Effector memory CD8-positive, alpha-beta T cell (primary cell): ENCODE measurements at places on chromosomes 4 and X.

GRCh38 chrX:82666355-82666754 lies 841.7 kb upstream of the POU3F4 start:
- no peak for DNase-seq
- H3K27me3 ChIP-seq: no peaks in the 10 kb centered on the region
- no peak overlapping the region for H3K27ac ChIP-seq
- no peak overlapping the region for H3K4me3 ChIP-seq
- no peaks in the 10 kb centered on the region for H3K36me3 ChIP-seq

- no peak overlapping the region for H3K4me3 ChIP-seq
- DNase-seq: no peak
- H3K36me3 ChIP-seq: peaks cover 40% of the 10 kb centered on the region
- H3K27ac ChIP-seq: peak overlapping the region; percentile 10
- H3K4me1 ChIP-seq: peaks cover 5% of the 10 kb centered on the region
Observed at GRCh38 chr4:83473966-83474365, 10.9 kb downstream of the ABRAXAS1 start.

GRCh38 chr4:48746608-48747362 lies 33.3 kb downstream of the FRYL start:
- peaks cover 39% of the 10 kb centered on the region for H3K4me1 ChIP-seq
- no peak for DNase-seq
- H3K27me3 ChIP-seq: no peaks in the 10 kb centered on the region
- peak overlapping the region; percentile 74 for H3K27ac ChIP-seq

GRCh38 chr4:145043306-145043705 lies 54.7 kb downstream of the ANAPC10 start:
- H3K27ac ChIP-seq: no peak overlapping the region
- no peaks in the 10 kb centered on the region for H3K27me3 ChIP-seq
- H3K4me1 ChIP-seq: peaks cover 18% of the 10 kb centered on the region
- H3K4me3 ChIP-seq: no peak overlapping the region
- DNase-seq: no peak

DNA sequence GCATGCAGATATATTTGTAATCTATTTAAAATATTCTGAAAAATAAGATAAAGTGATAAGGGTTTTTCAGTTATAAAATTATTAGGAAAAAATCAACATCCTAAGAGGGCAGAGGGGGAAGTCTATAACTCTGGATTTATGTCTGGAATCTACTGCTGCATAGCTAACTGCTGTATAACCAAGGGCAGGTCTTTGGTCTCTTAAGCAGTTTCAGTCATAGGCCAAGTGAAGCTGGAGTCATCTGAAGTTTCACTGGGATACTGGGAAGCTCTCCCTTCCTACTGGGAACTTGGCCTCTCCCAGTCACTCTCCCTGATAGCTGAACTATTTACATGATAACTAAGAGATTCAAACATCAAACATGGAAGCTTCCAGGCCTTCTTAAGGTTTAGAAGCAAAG lies 1409.9 kb upstream of the PCDH7 start:
- no peaks in the 10 kb centered on the region for H3K36me3 ChIP-seq
- H3K4me1 ChIP-seq: no peaks in the 10 kb centered on the region
- H3K4me3 ChIP-seq: no peak overlapping the region
- DNase-seq: no peak

DNA sequence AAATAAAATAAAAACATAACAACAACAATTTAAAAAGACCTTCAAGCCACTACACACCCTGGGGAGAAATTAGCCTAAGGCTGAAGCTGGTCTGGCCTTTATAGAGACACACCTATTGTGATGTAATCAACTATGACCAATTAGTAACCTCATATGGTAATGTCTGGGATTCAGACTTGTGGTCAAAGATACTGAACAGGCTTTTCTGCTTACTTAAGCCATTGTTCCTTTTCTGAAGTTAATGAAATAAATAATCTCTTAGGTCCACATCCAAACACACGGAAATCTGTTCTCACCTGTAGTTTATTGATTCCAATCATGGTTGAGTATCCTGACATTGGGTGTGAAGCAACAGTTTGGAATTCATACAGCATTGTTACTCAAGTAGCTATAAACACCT lies 152.5 kb downstream of the PLS3 start:
- H3K27me3 ChIP-seq: no peaks in the 10 kb centered on the region
- no peaks in the 10 kb centered on the region for H3K36me3 ChIP-seq
- no peaks in the 10 kb centered on the region for H3K4me1 ChIP-seq
- H3K27ac ChIP-seq: no peak overlapping the region
- no peak for DNase-seq

DNA sequence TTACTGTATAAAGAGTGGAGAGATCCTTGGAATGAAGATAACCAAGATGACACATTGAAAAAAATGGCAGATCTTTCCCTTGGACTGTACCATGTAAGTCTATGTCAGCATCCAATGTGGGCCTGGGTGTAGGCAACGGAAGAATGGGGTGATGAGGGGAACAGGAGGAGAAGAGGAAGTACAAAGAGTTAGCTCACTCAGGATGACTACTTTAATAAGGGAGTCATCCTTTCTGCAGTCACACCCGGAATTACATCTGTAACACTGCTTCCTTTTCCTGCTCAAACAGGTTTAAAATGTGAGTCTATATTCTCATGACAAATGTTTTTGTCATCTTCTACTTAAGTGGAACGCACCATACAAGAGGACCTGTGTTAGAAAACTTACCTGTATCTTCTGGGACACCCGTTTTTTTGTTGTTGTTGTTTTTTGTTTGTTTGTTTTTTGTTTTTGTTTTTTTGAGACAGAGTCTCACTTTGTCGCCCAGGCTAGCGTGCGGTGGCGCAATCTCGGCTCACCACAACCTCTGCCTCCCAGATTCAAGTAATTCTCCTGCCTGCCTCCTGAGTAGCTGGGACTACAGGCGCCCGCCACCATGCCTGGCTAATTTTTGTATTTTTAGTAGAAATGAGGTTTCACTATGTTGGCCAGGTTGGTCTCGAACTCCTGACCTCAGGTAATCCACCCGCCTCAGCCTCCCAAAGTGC lies 18.0 kb downstream of the HPSE start:
- H3K27ac ChIP-seq: no peak overlapping the region
- H3K36me3 ChIP-seq: peaks cover 38% of the 10 kb centered on the region
- no peak for DNase-seq
- no peak overlapping the region for H3K4me3 ChIP-seq

GRCh38 chrX:2784026-2784425 lies 32.2 kb downstream of the XG start:
- DNase-seq: no peak
- no peak overlapping the region for H3K4me3 ChIP-seq
- H3K36me3 ChIP-seq: no peaks in the 10 kb centered on the region
- H3K4me1 ChIP-seq: no peaks in the 10 kb centered on the region
- no peak overlapping the region for H3K27ac ChIP-seq

DNA sequence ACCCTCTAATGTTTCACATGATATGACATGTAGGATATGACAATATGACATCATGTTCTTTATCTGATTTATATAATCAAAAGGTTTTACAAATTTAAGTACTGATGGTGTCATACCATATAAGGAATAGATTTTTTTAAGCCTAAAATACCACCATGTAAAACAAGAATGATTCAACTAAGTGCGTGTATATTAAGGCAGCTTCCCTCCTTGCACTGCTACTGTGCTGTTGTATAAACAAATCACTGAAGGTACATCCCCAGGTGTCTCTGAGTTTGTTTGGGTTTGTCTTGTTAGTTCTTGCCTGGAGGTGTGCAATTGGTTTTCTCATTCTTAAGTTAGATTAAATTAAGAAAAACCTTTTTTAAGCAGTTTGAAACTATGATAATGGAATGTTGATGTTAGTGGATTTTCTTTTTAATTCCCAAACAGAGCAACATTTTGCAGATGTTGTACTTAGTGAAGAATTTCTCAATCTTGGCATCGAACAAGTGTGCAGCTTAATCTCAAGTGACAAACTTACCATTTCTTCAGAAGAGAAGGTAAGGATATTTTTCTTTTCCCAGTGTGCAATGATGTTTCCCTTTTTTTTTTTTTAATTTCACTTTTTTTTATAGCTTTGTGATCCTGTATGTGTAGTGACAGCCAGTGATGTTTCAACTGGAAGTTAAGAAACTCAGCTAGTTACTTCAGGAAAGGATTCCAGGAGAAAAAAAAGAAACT lies 33.4 kb upstream of the MSMO1 start:
- DNase-seq: no peak
- H3K36me3 ChIP-seq: peaks cover 8% of the 10 kb centered on the region
- no peaks in the 10 kb centered on the region for H3K27me3 ChIP-seq
- no peak overlapping the region for H3K4me3 ChIP-seq
- peaks cover 9% of the 10 kb centered on the region for H3K4me1 ChIP-seq

DNA sequence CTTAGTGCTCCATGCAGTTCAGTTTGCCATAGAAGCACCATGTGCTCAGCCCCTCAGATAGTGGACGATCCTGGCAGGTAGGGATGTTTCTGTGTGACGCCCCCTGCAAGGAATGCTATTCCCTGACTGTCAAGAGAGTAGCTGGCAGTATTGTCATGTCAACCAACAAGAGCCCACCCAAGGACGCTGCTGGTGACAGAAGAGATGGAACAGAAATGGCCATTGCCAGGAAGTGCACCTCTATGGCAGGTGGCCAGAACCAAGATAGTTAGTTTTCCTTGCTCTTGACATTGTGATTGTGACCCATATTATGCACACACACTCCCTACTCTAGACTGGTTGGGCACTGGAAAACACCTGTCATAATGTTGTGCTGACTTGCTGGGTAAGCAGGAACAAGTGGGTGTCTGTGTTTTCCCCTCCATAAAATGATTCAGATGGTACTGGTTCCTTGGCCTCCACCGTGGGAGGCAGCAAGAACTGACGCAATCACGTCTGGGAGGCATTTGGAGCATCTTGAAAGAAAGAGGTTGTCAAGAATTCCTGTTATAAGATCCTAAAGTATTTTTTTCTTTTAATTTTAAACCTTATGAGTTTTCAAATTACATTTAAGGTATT lies 507.9 kb downstream of the MID1IP1 start:
- H3K4me3 ChIP-seq: no peak overlapping the region
- H3K36me3 ChIP-seq: peaks cover 3% of the 10 kb centered on the region
- H3K27me3 ChIP-seq: peaks cover 18% of the 10 kb centered on the region

- no peaks in the 10 kb centered on the region for H3K4me1 ChIP-seq
- H3K27me3 ChIP-seq: peaks cover 51% of the 10 kb centered on the region
- DNase-seq: no peak
- no peak overlapping the region for H3K4me3 ChIP-seq
Observed at GRCh38 chr4:150229520-150229919, 151.3 kb downstream of the DCLK2 start.

- H3K27me3 ChIP-seq: no peaks in the 10 kb centered on the region
- no peak overlapping the region for H3K4me3 ChIP-seq
- peaks cover 38% of the 10 kb centered on the region for H3K4me1 ChIP-seq
- H3K27ac ChIP-seq: peak overlapping the region; percentile 75
- peak; percentile 9 for DNase-seq
- no peaks in the 10 kb centered on the region for H3K36me3 ChIP-seq
Observed at GRCh38 chrX:7088968-7089615, 58.4 kb upstream of the STS start.
